ENCODE measurements at places on chromosomes 2 and 18. TPM values are rescaled to one million over a fixed set of nuclear protein-coding genes. Genes with fewer than 3 reads are reported as not detected.

DNA sequence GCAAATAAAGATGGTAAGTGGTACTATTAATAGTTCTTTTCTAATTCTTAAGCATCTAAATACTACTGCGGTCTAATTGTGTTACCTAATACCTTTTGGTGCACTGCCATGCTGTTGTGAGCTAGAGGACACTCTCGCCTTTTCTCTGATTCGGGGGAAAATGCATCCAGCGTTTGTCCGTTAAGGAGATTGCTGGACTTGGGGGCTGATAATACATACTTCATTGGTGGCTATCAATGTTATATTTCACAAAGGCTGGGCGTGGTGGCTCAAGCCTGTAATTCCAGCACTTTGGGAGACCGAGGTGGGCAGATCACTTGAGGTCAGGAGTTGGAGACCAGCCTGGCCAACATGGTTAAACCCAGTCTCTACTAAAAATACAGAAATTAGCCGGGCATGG lies 141.7 kb upstream of the TWIST2 start:
- no peak for DNase-seq

DNA sequence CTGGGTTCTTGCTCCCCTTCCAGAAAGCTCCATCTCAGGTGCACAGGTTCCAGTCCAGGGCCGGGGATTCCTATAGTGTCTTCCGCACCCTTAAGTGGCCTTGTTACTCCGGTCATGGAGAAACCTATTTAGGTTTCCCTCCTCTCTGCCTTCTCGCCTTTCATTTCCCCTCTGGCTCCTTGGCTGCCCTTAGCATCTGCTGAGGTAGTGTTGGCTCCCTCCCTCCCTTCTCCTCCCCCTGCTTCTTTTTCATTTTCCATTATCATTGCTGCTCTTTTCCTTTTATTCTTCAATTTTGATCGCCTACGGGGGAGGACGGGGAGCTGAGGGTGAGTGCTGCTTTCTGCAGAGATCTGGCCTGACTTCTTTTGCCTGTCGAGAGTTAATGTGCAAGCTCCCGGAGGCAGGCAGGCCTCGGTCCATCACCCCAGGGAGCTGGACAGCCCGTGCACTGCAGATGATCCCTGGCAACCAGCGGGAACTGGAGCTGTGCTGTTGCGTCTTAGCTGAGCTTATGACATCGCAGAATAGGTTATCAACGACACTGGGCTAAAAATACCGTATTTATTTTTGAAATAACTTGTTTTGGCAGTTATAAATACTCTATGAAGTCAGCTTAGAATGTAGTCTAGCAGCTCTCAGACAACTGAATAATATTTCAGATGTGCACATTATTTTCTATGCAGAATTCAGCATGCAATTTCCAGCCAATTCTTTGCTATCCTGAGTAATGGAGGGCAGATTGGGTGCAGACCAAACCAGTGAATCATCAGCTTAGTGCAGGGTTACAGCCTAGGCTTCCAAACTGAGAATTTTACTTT lies 141.9 kb downstream of the SLC4A3 start:
- peak; percentile 88 for DNase-seq

DNA sequence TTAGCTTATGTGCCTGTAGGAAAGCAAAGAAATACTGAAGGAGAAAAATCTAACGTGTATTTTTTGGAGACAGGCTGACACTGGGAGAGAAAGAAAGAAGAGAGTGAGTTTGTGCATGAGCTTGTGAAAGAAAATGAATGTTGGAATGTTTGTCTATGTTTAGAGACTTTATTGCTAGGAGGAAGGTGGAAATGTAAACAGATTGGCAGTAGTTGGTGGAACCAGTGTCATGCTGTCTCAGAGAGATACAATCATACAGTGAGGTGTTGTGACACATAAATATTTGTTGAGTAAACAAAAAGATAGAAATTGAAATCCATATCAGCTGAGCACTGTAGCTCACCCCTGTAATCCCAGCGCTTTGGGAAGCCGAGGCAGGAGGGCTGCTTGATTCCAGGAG lies 222.2 kb upstream of the MEIS1 start:
- DNase-seq, result no peak

CFAP53 gene
- 0.48 TPM for total RNA-seq

DNA sequence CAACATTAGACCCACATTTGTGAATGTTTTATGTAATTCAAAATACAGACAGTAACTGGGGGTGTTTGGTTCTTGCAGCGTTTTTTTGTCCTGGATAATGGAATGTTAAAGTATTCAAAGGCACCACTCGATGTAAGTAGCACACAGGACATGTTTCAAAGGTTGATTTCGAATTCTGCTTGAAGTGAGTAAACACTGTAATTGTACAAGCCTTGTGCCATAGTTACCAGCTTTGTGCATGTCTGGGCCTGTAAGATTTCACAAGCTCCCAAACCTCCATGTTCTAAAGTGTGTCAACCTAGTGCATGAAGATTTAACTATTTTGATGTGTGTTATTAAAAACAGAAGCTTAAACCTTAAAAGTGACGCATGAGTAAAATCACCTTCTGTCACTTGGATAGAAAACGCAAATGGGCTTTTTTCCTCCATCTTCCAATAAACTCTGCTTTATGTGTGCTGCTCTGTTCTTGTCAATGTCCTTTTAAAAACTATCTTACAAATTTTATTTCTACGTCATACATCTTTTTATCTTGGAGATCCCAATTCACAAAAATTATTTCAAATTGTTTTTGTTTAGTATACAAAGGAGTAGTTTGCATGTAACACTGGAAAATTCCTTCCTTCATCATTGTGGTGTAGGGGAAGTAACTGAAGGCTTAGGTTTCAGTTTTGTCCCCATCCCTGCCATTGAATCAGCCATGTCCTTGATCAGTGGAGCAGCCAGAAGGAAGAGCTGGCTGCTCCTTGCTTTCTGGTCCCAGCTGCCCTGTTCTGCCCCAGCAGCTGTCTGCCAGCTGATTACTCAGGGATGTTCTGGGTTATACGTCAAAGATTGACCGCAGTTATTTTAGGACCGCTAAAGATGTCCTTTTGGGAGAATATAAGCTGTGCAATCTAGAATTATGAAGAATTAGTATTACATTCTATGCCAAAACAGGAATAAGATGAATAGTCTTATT lies 119.2 kb downstream of the PRKRA start:
- DNase-seq, result no peak

DNA sequence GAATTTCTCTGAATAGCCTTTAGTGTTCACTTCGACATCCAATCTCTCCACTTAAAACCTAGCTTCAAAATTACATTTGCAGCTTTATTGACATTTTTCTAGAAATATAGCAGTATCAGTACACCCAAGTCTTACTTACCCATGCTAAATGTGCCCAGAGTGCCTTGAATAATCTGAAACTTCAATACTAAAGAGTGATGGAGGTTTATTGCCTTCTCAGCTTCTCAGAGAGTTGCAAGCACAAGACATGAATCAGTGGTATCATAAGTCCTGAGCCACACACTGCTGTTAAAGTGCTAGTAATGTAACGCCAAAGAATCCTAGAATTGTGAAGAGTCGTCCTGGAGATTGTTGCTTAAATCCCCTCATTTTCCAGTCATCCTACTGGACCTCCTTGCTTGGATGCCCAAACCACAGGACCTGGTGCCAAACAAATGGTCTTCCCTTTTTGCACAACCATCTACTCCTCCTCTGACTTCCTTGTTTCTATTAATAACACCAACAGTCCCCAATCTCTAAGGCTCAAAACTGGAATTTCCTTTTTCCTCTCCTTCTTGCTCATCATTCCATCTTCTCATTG lies 83.2 kb upstream of the SPATS2L start:
- DNase-seq, result no peak

DNA sequence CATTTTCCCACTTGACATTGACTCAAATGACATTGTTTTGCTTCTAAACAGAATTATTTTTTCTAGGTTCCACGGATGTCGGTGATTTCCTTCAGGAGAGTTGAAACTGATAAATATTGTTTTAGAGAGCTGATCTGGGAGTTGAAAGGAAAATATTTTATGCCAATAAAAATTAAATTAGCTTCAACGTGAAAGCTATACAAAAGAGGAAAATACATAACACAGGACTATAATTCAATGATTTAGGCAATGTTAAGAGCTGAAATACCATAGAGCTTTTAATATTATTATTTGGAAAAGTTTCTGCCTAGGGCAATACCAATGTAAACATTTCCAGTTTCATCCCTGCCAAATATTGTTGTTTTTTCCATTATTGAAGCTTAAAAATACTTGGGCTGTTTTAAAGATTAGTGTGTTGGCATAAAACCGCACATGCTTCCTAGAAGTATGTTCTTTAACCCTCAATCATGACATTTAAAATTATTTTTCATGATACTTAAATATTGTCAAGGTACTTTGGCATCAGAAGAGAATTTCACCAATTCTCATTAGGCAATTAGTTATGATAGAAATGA lies 18.6 kb upstream of the PDE1A start:
- no peak for DNase-seq

ERICH2 gene
- 1.7 TPM for total RNA-seq

KANSL1L gene
- total RNA-seq, result 25.9 TPM

DNA sequence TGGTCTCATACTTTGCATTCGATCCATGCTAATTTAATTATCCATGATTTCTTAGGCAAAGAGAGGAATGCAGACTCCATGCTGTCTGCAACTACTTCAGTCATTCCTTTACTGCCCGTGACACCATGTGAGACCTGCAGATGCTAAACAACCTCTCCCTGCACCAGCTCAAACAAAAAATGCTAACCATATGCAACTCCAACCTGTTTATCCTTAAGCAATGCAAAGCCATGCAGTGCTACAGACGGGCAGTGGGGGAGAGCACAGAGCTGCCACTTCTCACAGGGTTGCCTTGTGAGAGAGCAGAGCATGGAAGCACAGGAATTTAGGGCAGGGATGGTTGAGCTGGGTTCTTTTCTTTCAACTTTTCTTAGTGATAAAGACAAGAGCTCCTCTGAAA lies 74.9 kb upstream of the KLHL14 start:
- DNase-seq, result no peak

ABHD1 gene
- 1.1 TPM for total RNA-seq

DNA sequence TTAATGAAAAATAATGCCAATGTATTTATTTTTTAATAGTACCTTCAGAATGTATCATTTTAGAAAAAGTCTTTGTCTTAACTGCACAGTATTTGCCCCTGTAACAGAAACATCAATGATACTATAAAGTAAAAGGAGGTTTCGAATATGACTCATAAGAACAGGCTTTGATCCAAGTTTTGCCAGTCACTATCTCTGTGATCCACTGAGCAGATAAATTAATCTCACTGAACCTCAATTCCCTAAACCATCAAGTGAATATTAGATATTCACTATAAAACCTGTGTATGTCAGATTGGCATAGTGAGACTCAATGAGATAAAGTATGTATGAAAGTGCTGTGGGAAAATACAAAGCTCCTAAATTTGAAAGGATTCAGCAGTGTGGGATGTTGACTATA lies 292.1 kb downstream of the EXOC6B start:
- DNase-seq, result no peak

UGT1A7 gene
- total RNA-seq, result not detected

- DNase-seq, result no peak
Observed at GRCh38 chr2:168392024-168392423, 64.0 kb upstream of the CERS6 start.

SLC25A12 gene
- 91.2 TPM for total RNA-seq

PCARE gene
- 0.11 TPM for total RNA-seq

- no peak for DNase-seq
Observed at GRCh38 chr2:181904022-181904632, 12.6 kb downstream of the ITPRID2 start.

All from cardiac septum (tissue), 1 donor.